NCI-H510A treated with DMSO at 0.1 percent for 48 hours (cell line): ENCODE measurements at places on chromosomes 6 and 20.

DNA sequence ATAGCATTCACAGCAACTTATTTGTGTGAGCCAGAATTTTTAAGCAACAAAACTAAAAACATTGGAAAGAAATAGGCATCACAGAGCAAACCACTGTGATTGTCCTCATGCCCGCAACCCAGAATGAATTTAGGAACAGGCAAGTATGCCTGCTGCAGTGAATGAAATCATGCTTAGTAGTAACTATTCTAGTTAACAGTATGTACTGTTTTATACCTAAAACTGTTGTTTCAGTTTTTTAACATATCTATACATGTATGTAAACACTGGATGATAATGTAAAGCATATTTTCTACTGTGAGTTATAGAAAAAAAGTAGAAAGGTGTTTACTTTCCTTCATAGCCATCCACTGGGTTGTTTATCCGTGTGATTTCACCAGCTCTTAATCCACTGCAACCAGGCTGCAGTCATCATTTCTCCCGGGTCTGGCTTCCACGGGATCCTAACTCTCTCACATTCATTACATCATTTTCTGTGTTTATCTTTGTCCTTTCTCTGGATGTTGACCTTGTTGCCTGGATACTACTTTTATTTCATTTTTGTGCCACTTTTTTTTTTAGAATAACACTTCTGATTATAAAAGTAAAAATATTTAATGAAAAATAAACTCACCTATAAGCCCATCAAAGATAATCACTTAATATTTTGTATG is 3.6 kb upstream of the ARFGEF3 start:
- no peak for DNase-seq

GRCh38 chr20:40279390-40279789 is 409.6 kb downstream of the MAFB start:
- DNase-seq: no peak

DNA sequence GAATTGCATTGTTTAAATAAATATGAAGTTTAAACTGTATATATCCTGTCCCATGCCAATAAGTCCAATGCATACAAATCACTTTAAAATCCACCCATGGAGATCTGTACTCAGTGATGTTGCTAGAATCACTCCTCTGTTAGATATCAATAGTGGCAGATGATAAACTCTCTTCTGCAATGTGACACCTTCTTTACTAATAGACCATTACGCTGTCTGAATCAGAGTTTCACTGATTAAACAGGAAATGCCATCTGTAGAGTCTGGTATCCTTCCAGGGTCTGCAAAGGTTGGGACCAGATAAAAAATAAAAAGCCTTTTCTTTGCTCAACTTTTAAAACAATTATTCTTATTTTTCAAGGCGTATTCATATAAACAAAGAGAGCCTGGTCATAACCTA is 134.5 kb downstream of the EDN3 start:
- no peak for DNase-seq

DNA sequence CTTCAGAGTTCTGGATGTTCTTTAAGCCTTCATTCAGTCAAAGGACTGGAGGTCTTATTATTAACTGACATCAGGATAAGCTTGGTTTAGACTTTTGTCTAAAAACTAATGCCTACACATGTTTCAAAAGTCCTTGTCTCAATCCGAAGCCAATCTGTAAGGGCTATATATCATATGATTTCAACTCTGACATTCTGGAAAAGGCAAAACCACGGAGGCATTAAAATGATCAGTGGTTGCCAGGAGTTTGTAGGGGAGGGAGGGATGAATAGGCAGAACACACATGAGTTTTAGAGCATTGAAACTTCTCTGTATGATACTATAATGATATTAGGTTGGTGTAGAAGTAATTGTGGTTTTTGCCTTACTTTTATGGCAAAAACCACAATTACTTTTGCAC is 1285.8 kb upstream of the CITED2 start:
- no peak for DNase-seq

- DNase-seq: no peak
These were observed 14.6 kb upstream of the RALY start for GRCh38 chr20:33979094-33979493.

- DNase-seq: peak; percentile 7
These were observed 1.7 kb downstream of the PRR18 start for GRCh38 chr6:166306378-166307081.

DNA sequence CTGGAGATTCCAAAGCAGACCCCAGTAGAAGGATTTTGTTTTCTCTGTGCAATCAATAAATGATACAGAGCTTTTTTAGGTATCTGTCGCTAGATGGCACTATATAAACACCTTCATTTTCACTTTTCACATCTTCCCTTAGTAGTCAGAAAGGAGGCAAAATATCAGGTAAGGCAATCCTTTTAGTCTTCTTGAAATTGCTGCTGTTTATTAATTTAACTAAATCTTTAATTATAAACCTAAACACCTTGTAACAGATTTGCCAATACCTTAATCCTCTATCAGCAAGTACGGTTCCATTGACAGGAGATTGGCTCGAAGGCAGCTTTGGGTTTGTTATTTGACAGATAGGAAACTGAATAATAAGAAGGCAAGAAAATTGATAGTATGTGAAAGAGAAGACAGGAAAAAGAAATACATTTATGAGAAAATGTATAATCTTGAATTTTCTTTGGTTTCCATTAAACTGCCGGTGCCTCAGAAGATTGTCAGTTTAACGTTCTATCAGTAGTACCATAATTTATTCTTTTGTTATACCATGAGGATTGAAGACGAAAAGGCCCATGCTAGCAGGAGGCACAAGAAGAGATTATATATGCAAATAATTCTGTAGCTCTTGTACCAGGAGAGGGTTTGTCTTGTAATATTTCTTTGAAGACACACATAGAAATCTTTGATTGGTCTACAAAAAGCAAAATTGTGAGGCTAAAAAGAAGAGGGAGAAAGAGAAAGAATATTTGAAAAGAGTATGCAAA is 23.5 kb upstream of the IBTK start:
- peak; percentile 81 for DNase-seq

DNA sequence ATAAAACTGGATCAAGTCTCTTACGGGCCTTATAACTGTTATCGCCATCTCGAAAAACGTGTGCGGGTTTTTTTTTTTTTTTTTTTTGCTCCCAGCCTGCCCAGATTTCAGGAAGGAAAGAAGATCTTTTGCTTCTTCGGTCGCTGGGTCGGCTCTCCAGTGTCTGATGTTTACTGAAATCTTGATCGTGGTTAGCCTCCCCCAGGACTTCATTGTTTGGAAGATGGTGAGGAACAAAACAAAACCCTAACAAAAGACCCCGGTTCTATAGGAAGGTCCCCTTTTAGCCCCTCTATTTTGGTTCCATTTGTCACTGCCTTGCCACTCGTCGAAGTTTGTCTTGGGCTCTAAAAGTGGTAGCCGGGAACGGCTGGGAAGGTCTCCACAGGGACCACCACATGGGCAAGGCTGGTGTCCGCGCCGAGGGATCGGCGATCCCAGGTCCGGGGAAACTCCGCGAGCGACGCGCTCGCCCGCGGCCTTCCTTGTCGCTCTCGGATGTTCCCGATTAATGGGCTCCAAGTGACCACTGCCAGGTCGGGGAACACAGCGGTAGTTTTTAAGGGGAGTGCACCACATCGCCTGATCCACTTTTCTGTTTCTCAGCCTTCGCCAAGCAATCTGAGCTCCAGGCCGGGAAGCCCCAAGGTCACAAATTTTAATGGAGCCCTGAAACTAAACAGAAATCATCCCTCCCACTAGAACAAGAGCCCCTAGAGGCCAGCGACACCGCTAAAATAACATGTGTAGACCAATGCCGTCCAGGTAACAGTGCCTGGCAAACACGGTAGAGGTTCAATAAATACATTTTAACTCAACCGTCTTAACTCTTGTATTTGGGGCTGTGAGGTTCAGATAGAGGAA is 27.0 kb downstream of the TRIM27 start:
- peak; percentile 73 for DNase-seq

- no peak for DNase-seq
These were observed 183.9 kb downstream of the SYNDIG1 start for GRCh38 chr20:24653306-24653705.

DNA sequence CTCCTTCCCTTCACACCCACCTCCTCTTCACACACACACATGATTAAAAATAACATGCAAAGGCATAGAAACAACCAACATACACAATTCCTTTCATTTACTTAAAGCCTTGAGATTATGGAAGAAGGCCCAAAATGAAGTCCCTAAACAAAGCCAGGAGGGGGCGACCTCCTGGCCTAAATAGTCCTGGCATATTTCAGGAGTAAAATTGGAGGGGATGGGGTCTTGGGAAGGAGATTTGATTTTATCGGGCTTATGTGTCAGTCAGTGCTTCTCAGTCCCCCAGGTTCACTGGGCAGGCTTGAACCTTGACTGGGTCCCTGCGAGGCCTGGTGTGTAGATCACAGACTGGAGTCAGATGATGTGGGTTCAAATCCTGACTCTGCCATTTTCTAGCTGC is 266.4 kb downstream of the SAMD5 start:
- no peak for DNase-seq

GRCh38 chr6:135311446-135312200 is 130.5 kb downstream of the MYB start:
- peak; percentile 50 for DNase-seq

GRCh38 chr6:43921039-43921438 is 151.0 kb downstream of the VEGFA start:
- DNase-seq: peak; percentile 85

DNA sequence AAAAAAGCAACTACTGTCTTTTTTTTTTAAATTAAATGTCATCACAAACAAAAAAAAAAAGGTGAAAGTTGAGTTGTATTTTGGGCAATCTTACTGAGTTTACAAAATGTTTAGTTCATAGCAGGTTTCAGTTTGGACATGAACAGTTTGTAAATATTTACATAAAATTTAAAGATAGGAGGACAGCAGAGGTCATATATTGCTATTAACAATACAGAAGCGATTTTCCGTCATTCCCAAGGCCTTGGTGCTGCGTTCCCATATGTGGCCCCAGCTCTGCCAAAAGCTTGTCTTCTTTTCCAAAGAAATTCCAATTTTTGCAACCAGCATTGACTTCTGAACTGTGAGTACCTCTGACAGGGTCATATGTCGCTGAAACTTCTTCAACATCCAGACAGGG is 5.1 kb downstream of the BACH2 start:
- DNase-seq: no peak

- no peak for DNase-seq
These were observed 552.3 kb upstream of the JARID2 start for GRCh38 chr6:14693301-14694192.

- no peak for DNase-seq
These were observed 5.1 kb upstream of the EPHA7 start for GRCh38 chr6:93424303-93425064.

DNA sequence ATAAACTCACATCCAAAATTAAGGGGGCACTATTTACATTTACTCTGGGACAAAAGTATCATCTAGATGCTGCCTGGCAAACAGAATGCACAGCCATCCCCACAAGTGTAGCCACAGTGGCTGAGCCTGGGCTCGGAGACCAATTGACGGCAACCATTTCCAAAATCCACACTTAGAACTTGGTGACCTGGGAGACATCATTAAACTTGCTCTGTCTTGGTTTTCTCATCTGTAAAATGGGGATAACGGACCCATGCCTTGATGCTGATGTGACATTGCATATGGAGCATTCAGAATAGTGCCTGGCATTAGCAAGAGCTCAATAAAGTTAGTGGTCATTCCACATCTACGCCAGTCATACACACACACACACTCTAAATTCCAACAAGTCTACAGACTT is 140.0 kb upstream of the NUP153 start:
- DNase-seq: no peak

GRCh38 chr6:166454692-166455515 is 72.2 kb upstream of the MPC1 start:
- DNase-seq: no peak

GRCh38 chr20:20360464-20360863 is 7.4 kb upstream of the INSM1 start:
- DNase-seq: peak; percentile 94

GRCh38 chr6:93139408-93140081 is 279.8 kb downstream of the EPHA7 start:
- DNase-seq: no peak

DNA sequence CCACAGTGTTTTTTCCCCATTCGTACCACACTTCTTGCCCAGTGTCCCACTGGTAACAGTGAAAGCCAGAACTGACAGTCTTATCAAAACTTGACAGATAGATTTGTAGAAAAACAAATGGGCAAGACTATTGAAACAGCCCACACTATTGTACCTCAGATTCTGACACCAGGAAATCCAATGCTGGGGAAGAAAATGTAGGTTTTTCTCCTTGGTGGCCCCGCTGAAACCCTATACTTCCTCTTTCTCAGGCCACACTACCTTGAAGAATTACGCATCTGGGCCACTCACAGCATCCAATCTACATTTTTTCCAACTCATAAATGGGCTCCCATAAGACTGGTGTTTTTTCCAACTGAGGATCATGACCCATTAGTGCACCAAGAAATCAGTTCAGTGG is 90.9 kb upstream of the HDDC2 start:
- DNase-seq: no peak

DNA sequence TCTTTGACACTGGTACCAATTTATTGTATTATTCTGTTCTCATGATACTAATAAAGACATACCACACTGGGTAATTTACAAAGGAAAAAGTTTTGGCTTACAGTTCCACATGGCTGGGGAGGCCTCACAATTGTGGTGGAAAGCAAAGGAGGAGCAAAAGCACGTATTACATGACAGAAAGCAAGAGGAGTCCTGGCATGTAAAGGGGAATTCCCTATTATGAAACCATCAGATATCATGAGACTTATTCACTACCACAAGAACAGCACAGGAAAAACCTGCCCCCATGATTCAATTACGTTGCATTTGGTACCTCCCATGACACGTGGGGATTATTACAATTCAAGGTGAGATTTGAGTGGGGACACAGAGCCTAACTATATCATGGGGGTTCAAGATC is 43.4 kb downstream of the SLC22A2 start:
- no peak for DNase-seq

DNA sequence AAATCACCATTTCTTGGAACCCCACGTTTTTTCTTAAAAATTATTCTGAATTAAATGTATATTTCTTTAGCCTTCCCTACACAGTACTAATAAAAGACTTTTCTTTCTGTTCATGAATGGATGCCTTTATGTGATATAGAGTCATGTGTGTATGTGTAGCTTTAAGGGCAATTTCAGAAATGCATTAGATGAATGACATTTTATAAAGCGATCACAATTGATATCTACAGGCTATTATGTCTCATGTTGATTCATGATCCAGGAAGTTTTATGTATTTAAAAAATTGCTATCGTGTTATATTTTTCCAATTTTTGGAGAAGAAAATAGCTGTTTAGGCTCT is 81.3 kb downstream of the RNF144B start:
- DNase-seq: no peak

DNA sequence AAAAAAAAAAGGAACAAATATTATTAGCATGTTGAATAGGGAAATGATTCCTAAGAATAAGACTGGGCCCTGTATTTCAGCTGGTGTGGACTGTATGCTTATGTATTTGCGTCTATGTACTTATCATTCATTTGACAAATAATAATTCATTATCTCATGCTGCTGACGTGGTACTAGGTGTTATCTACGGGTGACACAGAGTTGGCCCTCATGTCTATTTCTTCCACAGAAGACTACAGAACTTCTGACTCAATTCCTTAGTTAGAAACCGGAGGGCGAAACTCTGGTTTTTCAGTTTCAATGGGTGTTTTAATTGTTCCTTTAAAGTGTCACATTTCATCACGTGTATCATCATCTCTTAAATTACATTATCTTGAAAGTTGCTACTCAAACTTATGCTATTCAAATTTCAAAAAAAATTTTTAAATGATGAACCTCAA is 305.9 kb downstream of the CLIC5 start:
- no peak for DNase-seq
